ENCODE measurements at places on chromosomes 6 and 20. TPM values are rescaled to one million over a fixed set of nuclear protein-coding genes. Genes with fewer than 3 reads are reported as not detected.

DNA sequence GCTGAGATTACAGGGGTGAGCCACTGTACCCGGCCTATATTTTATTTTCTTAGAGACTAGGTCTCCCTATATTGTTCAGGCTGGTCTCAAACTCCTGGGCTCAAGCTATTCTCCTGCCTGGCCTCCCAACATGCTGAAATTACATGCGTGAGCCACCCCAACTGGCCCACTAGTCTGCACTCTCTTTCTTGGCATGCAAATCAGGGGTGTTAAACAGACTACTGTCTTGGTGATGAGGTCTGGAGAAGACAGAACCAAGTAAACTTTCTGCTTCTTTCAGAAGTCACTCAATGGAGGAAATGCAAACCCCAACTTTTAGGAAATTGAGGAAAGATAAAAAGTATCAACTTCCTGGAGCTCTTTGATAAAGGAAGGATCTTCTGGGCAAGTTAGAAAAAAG is 8.0 kb upstream of the TUBB2B start:
- H3K36me3 ChIP-seq: no peaks in the 10 kb centered on the region
- no peaks in the 10 kb centered on the region for H3K27me3 ChIP-seq
- H3K4me3 ChIP-seq: no peak overlapping the region
- peaks cover 20% of the 10 kb centered on the region for H3K4me1 ChIP-seq

- no peaks in the 10 kb centered on the region for H3K4me1 ChIP-seq
- no peaks in the 10 kb centered on the region for H3K27me3 ChIP-seq
- H3K27ac ChIP-seq: no peak overlapping the region
- no peaks in the 10 kb centered on the region for H3K36me3 ChIP-seq
- no peak overlapping the region for H3K4me3 ChIP-seq
Measured at GRCh38 chr6:130796313-130796905, 30.8 kb upstream of the SMLR1 start.

GRCh38 chr6:45310118-45310788 is 17.9 kb upstream of the RUNX2 start:
- no peak overlapping the region for H3K27ac ChIP-seq
- no peaks in the 10 kb centered on the region for H3K36me3 ChIP-seq
- H3K4me1 ChIP-seq: no peaks in the 10 kb centered on the region
- no peaks in the 10 kb centered on the region for H3K27me3 ChIP-seq
- DNase-seq: no peak
- no peak overlapping the region for H3K4me3 ChIP-seq

GRCh38 chr6:99366852-99367251 is 17.4 kb upstream of the FAXC start:
- H3K27me3 ChIP-seq: peaks cover under 1% of the 10 kb centered on the region
- no peaks in the 10 kb centered on the region for H3K4me1 ChIP-seq
- no peak overlapping the region for H3K27ac ChIP-seq

BPIFB1 gene
- 4.3 TPM for total RNA-seq

MLN gene
- not detected for total RNA-seq

TRAPPC3L gene
- not detected for total RNA-seq

CARMIL1 gene
- 17.3 TPM for total RNA-seq

DNA sequence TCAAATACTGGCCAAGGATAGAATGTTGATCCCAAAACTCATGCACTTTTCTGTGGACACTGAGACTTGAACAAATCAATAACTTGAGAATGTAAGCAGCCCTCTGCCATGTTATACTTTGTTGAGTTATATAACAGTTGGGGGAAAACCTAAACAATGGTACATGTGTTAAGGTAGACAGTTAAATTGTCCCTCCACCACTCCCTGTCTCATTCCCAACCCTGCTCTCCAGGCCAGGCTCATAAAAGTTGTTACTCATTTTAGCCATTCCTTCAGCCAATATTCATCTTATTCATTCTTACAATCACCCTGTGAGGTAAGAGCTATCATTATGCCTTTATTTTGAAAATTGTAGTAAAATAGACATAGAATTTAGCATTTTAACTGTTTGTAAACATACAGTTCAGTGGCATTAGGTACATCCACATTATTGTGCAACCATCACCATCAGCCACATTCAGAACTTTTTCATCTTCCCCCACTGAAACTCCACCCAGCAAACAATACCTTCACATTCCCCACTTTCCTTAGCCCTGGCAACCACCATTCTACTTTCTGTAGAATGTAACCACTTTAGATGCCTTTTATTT is 38.2 kb upstream of the IER3 start:
- no peak for DNase-seq
- H3K4me3 ChIP-seq: no peak overlapping the region
- H3K36me3 ChIP-seq: no peaks in the 10 kb centered on the region
- H3K27me3 ChIP-seq: no peaks in the 10 kb centered on the region
- peaks cover 50% of the 10 kb centered on the region for H3K4me1 ChIP-seq

- no peak overlapping the region for H3K27ac ChIP-seq
- H3K27me3 ChIP-seq: no peaks in the 10 kb centered on the region
Measured at GRCh38 chr6:131893198-131893597, 58.0 kb downstream of the CCN2 start.

GRCh38 chr6:132009175-132009574 is 58.0 kb upstream of the CCN2 start:
- no peaks in the 10 kb centered on the region for H3K36me3 ChIP-seq
- no peak overlapping the region for H3K27ac ChIP-seq
- H3K4me3 ChIP-seq: no peak overlapping the region
- peaks cover 8% of the 10 kb centered on the region for H3K4me1 ChIP-seq
- no peak for DNase-seq

GRCh38 chr6:35049156-35049735 is 91.9 kb downstream of the TCP11 start:
- no peak overlapping the region for H3K4me3 ChIP-seq
- peaks cover under 1% of the 10 kb centered on the region for H3K36me3 ChIP-seq
- peaks cover 56% of the 10 kb centered on the region for H3K4me1 ChIP-seq
- no peaks in the 10 kb centered on the region for H3K27me3 ChIP-seq
- H3K27ac ChIP-seq: peak overlapping the region; percentile 92

HM13 gene
- total RNA-seq: 162 TPM

KHDC1L gene
- total RNA-seq: not detected

DNA sequence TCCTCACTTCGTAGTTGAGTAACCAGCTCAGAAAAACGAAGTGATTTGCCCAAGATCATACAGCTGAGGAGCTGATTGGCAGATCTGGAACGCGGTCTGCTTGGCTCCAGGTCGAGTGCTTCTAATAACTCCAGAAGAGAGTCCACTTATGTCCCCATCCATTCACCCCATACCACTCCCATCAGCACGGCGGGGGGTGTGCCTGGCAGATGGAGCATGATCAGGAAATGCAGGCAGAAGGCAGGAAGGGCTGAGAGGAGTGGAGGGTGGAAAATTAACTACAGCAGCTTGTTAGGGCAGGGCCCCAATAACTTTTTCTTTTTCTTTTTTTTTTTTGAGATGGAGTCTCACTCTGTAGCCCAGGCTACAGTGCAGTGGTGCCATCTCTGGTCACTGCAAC is 15.0 kb downstream of the FITM2 start:
- no peaks in the 10 kb centered on the region for H3K36me3 ChIP-seq
- H3K4me3 ChIP-seq: no peak overlapping the region
- H3K27me3 ChIP-seq: no peaks in the 10 kb centered on the region
- H3K27ac ChIP-seq: no peak overlapping the region

LPA gene
- 0.22 TPM for total RNA-seq

DNA sequence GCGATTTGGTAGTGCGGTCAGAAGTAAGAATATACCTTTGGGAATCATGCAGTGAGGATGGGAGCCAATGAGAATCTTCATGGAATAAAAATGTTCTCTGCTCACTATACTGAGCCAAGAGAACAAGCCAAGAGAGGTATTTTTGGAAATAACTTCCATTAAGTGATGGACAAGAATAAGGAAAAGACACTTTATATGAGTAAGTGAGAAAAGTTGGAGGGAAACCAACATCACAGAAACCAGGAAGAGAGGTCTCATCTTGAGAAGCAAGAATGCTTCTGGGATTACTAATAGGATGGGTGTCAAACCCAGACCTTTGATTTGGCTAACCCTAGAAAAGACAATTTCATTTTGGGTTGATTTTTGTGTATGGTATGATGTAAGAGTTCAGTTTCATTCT is 181.2 kb upstream of the JAG1 start:
- H3K4me3 ChIP-seq: no peak overlapping the region
- no peak overlapping the region for H3K27ac ChIP-seq
- no peaks in the 10 kb centered on the region for H3K36me3 ChIP-seq
- DNase-seq: no peak
- H3K27me3 ChIP-seq: no peaks in the 10 kb centered on the region
- no peaks in the 10 kb centered on the region for H3K4me1 ChIP-seq

DNA sequence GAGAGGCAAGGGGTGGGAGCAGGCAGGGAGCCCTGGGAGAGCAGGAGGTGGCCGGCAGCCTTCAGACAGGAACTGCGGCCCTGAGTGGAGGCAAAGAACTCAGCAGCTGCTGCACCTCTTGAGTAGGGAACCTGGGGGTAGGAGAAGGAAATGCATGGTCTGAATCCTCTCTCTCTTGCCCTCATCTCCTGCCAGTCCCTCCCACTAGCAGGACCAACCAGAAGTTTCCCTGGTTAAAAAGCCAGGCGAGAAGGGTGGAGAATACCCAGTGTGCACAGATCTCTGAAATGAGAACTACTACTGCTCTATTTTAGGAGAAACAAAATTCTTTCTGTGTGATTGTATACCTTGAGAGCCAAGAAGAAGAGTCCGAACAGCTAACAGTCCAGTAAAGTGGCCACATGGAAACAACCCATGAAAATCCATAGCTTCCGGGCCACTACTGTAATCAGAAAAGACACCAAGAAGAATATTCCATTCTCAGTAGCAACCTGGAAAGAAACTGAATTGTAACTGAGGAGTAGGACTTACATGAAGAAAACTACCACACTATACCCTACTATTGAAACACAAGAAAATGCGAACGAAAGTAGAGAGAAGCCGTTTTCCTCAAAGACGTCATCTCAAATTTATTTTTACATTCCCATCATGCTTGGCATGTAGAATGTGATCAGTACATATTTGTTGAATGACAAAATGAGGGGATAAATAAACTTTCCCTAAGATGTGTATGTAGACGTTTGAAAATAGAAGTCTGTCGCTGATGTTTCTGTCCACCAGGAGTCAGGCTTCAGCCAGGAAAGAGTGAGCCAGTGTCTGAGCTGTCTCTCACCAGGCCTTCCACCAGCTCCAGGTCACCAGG is 25.6 kb downstream of the WRNIP1 start:
- no peak overlapping the region for H3K4me3 ChIP-seq
- peaks cover 29% of the 10 kb centered on the region for H3K4me1 ChIP-seq
- DNase-seq: no peak
- H3K36me3 ChIP-seq: peaks cover 38% of the 10 kb centered on the region
- H3K27me3 ChIP-seq: no peaks in the 10 kb centered on the region
- peak overlapping the region; percentile 89 for H3K27ac ChIP-seq

Measured in esophagus squamous epithelium (tissue), 5 donors.